NCI-H1092 treated with DMSO at 0.1 percent for 48 hours (cell line): ENCODE measurements at places on chromosomes 2 and 18.

DNA sequence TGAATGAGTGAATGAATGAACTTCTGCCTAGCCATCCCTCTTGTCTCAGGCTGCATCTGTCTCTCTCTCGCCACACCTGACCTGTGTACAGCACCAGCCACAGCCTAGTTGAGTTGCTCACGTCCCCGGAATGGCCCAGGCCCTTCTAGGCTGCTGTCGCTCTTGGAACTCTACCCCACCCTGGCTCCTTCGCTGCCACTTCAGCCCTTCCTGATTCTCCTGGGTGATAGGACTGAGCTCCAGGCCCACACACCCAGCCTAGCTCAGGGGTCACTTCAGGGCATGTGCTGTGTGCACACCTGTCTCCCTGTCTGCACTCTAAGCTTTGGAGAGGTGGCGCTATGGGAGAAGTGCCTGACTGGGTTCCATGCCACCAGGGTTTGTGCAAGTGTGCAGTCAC, 236.6 kb downstream of the GLI2 start:
- no peak for DNase-seq

- DNase-seq: no peak
Observed at GRCh38 chr18:60053747-60054304, 154.0 kb downstream of the PMAIP1 start.

GRCh38 chr2:107730898-107731297, 95.8 kb upstream of the RGPD4 start:
- DNase-seq: no peak

DNA sequence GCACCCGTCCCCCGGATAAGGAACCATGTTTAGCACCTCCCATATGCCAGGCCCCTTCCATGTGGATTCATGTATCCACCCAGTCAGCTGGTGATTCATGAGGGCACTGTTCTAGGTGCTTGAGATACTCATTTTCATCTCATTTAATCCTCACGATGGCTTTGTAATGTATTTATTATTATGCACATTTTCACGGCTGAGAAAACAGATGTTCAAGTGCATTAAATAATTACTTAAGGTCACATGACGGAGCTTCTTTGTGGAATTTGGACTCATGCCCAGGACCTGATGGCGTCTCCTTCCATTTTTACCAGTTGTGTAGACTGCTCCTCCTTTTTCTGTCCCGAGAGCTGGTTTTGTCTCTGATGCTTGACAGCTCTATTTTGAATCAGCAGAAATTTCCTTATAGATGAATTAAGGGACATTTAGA, 72.2 kb upstream of the RBM44 start:
- DNase-seq: peak; percentile 95
